DMS 273 treated with DMSO at 0.1 percent for 48 hours (cell line): ENCODE measurements at places on chromosomes 12 and 14.

GRCh38 chr12:39887856-39888255 lies 218.0 kb downstream of the SLC2A13 start:
- no peak for DNase-seq

- DNase-seq, result no peak
These were observed 3.4 kb upstream of the FRMD6 start for GRCh38 chr14:51648296-51648695.

DNA sequence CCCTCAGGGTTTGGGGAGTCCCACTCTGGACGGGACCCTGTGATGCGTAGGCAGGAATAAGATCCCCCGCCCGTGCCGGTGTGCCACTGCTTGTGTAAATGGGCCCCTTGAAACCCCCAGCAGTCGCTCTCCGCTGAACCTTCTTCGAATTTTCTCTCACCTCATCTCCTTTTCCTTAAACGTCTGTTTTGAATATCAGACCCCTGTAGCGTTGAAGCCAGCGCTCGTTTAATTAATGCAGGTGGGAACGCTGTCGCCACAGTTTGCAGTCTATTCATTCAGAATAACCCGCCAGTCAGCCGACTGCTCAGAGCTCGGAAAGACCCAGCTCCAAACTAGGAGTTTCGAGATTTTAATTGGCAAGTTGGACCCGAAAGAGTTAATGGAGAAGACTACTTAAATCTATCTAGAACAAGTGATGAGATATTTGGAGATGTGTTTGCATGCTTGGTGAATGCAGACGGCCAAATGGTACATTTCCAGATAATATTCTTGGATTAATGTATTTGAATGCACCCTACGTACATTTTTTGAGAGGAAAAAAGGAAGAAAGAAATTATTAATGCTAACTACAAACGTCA lies 739 bp upstream of the PPP2R5E start:
- DNase-seq, result no peak

DNA sequence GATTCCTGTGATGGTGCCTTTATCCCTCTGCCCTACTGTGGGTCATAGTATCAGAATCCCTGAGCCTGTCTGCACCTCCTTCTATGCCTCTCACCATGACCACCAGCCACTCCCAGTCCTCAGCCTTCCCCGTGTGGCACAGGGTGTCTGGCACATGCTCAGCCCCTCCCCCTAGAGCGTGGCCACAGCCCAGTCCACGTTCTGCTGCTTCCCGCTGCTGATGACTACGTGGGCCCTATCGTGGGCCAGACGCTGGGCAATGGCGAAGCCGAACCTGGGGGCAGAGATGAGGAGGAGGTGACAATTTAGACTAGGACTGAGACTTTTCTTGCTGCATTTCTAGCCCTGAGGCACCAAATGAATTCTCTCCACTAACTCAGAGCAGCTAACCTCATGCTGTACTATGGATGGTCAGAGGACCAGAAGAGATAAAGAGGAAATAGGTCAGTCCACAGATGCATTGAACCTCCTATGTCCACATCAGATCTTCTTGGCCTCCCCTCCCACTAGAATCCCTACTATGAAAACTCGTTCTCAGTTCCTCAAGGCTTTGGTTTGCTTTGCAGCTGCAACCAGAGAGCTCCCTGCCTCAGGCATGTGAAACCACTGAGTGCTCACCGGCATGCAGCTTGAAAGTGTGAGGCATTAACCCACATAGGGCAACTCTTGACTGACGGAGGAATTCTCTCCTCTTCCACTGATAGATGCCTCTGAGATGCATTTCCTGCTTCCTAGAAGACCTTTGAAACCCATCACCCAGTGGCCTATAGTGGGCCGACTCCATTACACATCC lies 126.3 kb upstream of the DHRS4 start:
- DNase-seq, result no peak

DNA sequence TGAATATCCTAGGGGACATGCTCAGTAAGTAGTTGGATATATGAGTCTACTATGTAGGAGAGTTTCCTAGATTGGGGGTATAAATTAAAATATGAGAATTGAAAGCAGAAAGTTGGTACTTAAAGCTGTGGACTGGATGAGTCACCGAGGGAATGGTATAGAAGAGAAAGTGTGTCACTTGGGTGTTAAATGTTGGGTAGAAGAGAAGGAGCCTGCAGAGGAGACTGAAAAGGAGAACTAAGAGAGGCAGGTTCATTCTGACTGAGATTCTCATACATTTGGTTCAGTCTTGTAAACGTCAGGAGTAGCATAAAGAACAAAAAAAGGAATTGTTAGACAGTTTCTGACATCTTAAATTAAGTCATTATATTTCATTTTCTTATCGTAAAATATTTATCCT lies 19.9 kb downstream of the LRRC9 start:
- DNase-seq, result no peak

- DNase-seq, result no peak
These were observed 240.3 kb upstream of the TMPO start for GRCh38 chr12:98275131-98275475.

- DNase-seq, result no peak
These were observed 96.3 kb downstream of the CACNA1C start for GRCh38 chr12:2149091-2149490.

GRCh38 chr12:69415471-69416275 lies 54.5 kb upstream of the FRS2 start:
- DNase-seq, result no peak

- DNase-seq, result no peak
These were observed 542.9 kb upstream of the FLRT2 start for GRCh38 chr14:84987042-84987441.

- no peak for DNase-seq
These were observed 77.8 kb downstream of the SLC24A4 start for GRCh38 chr14:92400579-92401444.

GRCh38 chr12:65121049-65121955 lies at the start of gene WIF1:
Gene WIF1 (minus strand): TSS chr12:65121305. CDS start chr12:65121191, 114 bp downstream.
- DNase-seq, result no peak

DNA sequence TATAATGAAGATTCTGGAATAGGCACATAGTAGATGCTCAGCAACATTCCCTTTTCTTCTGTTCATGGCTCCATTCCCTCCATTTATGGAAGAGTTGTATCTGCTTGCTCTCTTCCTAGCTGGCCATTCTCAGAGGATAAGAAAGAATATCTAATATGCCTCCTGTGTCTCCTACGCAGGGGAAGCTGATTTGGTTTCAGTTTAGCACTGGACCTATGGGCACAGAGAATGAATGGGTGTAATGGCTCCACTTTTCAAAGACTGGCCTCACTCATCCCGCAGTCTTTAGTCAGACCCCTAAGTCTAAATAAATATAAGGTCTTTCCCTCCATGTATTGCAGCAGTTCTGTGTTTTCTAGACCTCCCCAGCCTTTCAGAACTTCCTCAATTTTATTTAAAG lies 2.0 kb downstream of the PKP2 start:
- DNase-seq, result no peak
